Naive B cell (primary cell): ENCODE measurements at places on chromosomes 6 and 20.

DNA sequence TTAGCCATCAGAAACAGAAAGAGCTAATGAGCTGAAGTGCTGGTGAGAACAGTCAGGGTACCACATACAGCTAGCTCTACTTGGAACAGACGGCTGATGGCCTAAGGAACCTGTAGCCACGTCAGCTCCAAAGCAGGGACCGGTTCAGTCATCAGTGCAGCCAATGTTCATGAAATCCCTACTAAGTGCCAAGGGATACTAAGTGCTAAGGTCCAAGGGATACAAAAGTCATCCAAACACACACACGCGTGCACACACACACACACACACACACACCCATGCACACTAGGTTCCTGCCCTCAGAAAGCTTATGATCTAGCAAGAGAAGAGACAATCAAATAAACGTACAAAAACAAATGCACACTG is 53.6 kb downstream of the MAP3K5 start:
- DNase-seq = no peak

- DNase-seq = no peak
Measured at GRCh38 chr6:139161169-139161568, 26.3 kb downstream of the HECA start.

DNA sequence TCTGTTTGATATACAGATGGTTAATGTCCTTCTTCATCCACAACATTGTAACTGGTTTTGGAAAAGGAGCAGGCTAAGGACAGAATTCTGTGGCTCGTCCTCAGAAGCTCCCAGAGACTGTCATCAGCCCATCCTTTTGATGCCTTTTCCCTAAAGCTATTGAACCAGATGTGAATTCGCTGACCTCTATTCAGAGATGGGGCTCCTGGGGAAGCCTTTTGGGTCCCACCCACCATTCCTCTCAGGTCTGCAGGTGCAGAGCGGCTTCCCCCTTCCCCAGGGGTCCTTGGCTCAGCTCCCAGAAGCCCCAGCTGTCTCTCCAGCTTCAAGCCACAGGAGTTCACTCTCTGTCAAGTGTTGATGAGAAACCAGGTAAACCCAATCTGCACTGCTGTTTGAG is 191.7 kb downstream of the SMOC2 start:
- no peak for DNase-seq

DNA sequence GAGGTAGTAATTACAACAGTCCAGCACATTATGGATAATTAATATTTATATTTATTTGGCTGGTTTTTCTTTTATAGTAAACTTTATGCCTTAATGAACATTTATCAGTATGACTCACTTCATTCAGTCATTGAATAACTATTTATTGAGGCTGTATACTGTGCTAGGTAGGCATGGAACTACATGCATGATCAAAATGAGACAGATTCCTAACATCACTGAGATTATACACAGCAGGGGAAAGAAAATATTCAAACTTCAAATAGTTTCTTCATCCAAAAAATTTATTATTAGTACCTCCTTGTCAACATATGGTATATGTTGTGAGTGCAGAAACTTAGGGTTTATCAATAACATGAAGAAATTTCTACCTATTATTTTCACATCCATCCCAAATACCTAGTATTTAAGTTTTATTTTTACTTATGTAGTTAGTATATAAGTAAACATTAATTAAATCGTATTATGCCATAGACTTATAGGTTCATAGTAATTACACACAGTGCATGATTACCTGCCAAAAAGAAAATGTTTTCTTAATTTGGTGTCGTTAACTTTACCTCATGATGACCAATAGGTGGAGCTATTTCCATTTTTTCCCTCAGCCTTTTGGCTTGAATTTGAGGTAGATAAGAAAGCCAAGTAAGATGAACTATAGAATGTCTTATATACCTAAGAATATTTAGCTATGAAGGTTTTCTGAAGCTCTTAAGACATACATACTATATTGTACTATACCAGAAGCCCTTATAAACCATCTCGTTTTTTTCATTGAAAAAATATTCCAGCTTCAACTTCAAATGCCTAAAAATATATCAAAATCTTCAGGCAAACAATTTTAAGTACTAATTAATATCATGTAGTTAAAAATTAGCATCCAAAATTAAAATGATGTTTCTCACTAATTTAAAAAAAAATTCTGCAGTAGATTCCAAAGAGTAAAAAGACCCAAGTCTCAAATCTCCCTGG is 12.5 kb upstream of the TMEM30A start:
- DNase-seq = peak; percentile 27

DNA sequence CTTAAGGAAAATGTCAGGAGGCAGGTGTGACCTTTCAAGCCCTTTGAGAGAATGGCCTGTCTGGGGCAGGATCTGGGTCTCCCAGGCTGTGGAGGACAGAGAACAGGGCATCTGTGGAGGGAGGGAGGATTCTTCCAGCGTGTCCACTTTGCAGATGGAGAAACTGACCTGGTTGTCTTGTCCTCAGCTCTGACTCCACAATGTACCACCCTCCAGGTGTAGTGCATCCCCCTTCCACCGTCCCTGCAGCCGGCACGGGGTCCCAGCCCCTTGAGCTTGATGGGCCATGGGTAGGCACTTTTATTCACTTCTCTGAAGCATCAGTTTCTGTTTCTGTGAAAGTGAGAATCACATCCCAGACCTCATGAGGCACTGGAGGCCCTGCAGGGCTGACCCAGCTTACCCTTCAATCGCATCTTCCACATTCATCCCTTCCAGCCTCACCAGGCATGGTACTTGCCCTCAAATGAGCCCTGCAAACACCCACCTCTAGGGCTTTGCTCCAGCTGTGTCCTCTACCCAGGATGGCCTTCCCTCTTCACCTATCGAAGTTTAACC is 4.6 kb upstream of the TGM2 start:
- no peak for DNase-seq

DNA sequence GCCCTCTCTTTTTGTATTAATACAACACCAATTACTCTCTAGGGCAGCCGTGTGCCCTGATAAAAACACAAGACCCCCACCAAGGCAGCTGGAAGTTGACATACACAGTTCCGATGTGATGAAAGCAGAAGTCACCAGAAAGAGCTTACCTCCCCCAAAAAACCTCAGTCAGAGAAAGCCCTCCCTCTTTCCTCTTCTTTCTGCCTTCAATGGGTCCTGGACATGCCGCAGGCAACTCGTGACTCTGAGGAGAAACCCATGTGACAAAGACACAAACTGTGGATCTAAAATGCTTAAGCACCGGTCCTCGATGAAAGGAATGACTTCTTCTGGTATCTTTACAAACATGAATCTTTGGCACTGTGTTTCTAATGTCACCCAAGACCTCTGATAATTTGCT is 117.7 kb upstream of the CCDC28A start:
- DNase-seq = no peak

DNA sequence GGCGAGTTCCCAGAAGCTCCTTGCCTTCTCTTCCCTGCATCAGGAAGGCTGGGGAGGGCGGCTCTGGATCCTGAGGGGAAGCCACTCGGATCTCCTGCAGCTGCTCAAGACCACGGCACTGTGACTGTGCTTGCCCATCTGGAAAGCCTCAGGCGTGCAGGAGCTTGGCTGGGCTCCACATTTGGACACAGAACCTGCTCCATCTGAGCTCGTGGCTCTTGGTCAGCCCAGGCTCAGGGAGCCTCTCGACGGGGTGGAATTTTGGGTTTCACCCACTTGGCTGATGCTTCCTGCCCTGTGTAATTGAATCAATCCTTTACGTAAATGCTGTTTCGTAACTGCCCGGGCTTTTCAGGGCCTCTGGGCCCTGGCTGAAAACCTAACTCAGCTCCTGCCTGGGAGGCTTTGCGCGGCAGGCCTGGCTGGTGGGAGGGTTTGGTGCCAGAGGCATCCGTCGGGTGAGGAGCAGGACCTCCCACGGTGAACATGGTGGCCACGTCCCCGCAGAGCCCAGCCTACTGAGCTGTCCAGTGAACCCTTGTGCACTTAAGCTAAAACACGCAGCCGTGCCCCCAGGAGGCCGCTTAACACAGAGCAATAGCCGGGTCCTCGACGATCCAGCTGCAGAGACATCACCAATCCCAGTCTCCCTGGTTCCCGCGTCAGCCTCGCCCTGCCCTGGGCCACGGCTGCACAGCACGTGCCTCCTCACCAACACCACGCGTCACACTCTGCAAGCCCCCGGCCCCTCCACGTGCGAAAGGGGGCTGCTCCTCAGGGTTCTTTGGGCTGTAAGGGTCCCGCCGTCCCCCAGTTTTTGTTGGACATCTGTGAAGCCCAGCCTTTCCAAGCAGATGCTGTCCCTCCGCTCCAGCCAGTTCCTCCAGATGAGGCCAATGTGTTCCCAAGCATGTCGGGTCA is 241.0 kb downstream of the DLL1 start:
- no peak for DNase-seq

DNA sequence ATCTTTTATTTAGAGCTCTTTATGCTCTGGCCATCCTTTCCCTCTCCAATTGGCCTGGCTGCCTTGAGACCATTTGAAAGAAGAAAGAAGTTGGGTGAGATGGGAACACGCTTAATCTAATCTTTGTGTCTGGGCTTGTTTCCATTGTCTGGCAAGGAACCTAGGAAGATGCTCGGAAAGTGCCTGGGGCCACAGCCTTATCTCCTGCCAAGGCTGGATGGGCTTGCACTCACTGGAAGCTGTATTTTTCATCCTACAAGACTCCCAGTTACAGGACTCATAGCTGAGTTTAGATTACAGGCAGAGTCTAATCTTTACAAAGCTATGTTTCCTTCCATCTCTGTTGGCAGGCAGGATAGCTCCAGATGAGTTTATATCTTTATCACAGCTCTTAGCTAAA is 33.1 kb upstream of the CDYL start:
- no peak for DNase-seq

GRCh38 chr20:31833130-31833930 is 12.1 kb downstream of the FOXS1 start:
- DNase-seq = peak; percentile 32

GRCh38 chr6:25446830-25447569 is 167.8 kb downstream of the CARMIL1 start:
- DNase-seq = no peak

DNA sequence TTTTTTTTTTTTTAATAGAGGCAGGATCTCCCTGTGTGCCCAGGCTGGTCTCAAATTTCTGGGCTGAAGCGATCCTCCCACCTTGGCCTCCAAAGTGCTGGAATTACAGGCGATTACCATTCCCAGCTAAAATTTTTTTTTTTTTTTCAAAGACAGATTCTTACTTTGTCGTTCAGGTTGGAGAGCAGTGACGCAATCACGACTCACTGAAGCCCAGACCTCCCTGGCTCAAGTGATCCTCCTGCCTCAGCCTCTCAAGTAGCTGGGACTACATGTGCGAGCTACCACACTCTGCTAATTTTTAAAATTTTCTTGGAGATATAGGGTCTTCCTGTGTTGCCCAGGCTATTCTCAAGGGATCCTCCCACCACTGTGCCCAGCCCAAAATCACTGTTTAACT is 58.0 kb upstream of the MYO6 start:
- DNase-seq = no peak

- no peak for DNase-seq
Measured at GRCh38 chr20:2918096-2919049, 45.1 kb downstream of the PTPRA start.

DNA sequence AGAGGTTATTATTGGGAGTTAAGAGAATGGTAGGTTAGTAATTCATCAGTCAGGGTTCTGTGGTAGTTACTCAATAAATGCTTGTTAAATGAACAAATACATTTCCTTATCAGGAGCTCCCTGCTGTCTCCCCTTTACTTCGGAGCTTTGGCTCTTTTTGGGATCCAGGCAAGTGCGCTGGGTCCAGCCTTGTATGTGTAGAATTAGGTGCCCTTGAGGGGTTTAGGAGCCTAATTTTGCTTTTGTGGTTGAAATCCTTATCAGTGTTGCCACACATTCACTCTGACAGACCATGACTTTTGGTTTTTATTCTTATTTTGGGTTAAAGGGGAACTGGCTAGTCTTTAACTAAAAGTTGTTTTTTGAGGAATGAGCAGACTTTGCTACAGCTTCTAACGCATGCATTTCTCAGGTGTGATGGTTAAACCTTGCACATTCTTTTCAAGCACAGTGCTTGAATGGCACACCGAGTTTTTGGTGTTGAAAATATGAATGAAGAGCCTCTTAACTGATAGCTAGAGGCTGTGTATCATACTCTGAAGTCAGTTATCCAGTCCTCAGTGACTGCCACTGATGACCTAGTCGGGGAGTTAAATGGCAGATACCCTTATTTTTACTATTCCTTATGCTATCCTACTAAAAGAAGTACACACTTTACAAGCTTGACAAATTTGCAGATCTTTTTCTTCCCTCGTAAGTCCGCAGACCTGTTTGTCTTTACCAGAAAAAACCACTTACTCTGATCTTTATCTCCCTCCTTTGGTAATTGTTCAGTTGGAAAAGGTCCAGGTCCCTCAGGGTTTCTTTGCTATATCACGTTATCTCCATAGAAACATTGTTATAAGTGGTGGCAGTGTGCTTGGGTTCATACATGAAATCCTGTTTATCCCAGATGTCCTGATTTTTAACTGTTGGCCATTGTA is 50.7 kb upstream of the PLCG1 start:
- no peak for DNase-seq

DNA sequence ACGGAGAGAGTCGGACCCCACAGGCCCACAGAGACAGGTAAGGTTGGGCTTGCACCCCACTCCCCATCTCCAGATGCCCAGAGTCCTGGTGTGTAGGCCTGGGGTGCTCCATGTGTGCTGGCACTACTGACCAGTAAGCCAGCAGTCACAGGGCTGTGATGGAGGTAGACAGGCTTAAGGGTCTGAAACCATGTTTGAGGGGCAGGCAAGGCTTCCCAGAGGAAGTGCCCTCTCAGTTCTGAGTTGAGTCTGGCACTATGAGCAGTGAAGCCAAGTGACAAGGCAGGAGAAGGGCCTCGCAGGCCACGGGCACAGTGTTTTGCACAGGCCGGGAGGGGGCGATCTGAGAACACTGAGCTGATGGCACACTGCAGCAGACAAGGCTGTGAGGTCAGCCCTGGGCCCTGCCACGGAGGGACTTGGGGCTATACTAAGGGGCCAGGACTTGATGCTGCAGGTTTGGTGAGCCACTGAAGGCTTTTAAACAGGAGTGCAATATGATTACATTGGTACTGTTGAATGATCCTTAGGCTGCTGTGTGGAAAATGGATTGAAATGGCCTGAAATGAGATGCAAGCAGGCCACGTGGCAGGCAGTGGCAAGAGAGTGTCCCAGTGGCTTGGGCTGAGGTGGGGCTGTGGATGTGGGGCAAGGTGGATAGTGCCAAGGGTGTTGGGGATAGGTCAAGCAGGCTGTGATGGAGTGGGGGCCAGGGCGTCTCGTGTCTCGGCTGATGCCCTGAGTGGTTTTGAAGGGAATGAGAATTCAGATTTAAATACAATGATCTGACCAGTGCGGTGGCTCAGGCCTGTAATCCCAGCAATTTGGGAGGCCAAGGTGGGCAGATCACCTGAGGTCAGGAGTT is 20.3 kb downstream of the TTBK1 start:
- DNase-seq = peak; percentile 70

GRCh38 chr6:156914181-156914580 is 137.0 kb downstream of the ARID1B start:
- no peak for DNase-seq

GRCh38 chr6:106152952-106153351 is 66.8 kb downstream of the PRDM1 start:
- DNase-seq = no peak

DNA sequence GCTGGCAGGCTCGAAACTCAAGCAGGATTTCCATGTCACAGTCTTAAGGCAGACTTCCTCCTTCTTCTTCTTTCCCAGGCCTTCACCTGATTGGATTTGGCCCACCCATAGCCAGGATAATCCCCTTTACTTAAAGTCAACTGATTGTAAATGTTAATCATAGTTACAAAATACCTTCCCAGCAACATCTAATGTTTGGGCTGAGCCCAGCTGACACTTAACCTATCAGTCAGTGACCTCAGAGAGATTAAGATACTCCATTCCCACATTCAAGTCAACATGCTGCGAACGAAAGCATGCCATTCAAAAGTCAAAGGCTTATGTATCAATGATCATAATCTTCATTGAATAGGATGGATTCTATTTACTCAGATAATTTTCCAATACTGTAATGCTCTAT is 16.0 kb downstream of the MAP7 start:
- no peak for DNase-seq
